Activated naive CD8-positive, alpha-beta T cell treated with anti-CD3 and anti-CD28 coated beads, Interleukin-2, amount 50 U/mL, for 16 hours (primary cell): ENCODE measurements at places on chromosomes 11 and 22.

DNA sequence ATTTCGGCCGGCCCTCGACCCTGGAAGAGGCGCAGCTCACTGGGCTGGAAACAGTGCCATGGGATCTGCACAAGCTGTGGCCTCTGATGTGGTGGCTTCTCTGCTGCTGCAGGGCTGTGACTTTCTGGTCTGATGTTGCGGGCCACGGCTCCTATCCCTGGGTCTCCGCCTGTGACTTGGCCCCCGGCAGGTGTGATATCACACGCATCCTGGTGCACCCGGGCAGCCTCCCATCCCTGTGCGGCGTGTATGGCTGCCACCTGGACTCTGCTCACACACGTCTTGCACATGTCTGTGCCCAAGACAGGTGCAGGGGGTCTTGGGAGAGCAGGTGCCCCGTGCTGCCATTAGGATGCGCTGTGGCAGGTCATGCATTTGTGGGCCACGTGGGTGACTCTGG lies 31.1 kb downstream of the GRAMD4 start:
- no peak for DNase-seq

DNA sequence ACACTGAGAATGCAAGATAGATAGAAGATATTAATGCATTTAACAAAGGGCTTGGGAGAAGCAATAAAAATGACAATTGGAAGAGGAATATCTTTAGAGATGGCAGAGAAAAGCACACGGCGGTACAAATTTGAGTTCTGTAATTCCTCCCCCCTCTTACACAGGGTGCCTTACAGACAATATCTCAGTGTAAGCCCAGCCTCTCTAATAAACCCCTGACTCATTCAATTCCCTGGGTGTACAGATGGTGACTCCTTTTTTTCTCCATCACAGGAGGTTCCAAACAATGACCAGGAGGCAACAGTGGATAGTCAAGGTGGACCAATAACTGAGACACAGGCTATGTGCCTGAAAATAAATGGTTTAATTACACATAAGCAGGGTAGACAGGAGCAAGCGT lies 598.6 kb downstream of the OPCML start:
- no peak for DNase-seq

DNA sequence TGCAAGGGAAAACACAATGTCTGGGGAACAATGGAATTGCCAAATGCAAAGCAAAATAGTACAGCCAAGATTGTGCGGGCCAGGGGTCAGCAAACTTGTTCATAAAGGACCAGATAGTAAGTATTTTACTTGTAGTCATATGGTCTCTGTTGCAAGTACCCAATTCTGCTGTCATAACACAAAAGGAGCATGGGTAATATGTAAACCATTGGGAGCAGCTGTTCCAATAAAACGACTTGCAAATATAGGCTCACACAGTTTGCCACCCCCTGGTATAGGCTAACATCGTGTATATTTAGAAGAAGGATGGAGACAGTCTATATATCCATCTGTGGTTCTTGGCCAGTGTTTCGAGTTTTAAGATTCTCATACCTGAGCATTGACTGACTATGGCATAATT lies 15.6 kb downstream of the SDHAF2 start:
- DNase-seq = no peak

GRCh38 chr11:14414470-14415461 lies 55.8 kb upstream of the RRAS2 start:
- DNase-seq = peak; percentile 57

GRCh38 chr22:43582394-43582793 lies 170.6 kb downstream of the MPPED1 start:
- no peak for DNase-seq

DNA sequence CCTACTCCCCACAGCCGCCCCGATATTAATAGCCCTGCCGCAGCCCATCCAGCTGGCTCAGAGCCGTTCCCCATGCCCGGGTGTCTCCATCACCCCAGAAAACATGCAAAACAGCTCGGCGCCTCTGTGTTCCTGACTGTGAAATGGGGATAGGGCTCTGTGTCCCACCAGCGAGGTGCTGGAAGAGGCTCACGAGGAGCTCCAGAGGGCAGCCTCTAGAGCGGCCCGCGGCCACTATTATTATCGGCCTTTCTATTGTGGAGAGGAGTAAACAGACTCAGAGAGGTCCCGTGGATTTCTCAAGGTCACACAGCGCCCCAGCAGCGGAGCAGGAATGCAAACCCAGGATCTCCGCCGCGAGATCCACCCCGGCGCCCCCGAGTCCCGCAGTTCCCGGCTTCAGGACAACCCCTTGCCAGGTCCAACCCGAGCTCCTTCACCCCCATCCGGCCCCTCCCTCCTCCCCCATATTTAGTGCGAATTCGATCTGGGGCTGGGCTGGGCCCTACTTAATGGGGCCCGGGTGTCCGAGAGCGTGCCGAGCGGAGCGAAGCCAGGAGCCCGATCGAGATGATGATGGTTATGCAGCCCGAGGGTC lies at the start of gene ACTN3:
TSS of gene ACTN3 (plus strand) at position 536 of the 598 bp plus-strand sequence. CDS start at position 571, 35 bp downstream.
- DNase-seq = no peak

DNA sequence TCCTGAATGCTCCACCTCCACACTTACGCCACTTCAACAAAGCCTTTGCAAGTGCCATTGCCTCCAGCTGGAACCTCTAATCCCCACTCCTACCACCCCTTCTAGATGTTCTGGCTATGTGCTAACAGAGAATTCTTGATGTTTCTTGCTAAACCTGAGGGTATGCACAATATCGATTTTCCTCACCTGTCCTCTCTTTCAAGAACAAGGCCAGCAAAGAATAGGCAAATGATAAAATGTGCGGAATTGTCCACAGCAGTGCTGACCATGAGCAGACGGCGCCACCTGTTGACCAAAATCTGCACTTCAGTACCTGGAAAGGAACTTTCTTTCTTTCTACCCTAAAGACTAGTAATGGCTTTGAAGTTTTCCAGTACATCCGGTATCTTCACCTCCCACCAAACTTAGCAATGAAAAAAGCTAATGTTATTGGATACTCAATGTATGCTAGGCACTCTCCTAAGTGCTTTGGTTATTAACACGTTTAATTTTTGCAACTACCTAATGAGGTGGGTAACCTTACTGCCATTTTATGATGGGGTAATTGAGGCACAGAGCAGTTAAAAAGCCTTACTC lies 3.4 kb downstream of the TIMM10 start:
- peak; percentile 34 for DNase-seq

DNA sequence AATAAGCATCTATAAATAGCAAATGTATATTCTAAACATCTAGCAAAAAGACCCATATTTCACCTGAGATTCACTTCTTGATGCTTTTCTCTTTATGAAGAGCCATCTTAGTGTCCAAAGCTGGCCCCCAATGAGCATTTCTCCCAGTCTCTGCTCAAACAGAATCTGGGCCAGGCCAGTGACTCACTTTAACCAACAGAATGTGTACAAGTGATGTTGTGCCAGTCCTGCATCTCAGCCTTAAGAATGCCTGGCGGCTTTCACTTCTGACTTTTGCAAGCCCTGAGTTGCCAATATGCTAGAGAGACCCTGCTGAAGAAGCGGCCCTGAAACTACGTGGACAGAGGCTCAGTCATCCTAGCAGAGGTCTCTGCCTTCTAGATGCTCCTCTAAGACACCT lies 6.9 kb upstream of the COPB1 start:
- no peak for DNase-seq

DNA sequence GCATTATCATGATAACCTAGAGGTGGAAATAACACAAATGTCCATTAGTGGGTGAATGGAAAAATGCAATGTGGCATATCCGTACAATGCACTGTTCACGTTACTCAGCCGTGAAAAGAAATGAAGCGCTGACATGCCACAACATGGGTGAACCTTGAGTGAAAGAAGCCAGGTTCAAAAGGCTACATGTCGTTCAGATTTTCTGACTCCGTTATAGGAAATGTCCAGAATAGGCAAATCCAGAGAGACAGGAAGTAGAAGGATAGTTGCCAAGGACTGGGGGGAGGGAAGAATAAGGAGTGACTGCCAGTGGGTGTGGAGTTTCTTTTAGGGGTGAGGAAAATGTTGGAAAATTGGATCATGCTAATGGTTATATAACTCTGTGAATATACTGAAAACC lies 133.8 kb downstream of the ATXN10 start:
- no peak for DNase-seq

GRCh38 chr11:107669893-107670601 lies 41.8 kb downstream of the SLN start:
- DNase-seq = no peak

DNA sequence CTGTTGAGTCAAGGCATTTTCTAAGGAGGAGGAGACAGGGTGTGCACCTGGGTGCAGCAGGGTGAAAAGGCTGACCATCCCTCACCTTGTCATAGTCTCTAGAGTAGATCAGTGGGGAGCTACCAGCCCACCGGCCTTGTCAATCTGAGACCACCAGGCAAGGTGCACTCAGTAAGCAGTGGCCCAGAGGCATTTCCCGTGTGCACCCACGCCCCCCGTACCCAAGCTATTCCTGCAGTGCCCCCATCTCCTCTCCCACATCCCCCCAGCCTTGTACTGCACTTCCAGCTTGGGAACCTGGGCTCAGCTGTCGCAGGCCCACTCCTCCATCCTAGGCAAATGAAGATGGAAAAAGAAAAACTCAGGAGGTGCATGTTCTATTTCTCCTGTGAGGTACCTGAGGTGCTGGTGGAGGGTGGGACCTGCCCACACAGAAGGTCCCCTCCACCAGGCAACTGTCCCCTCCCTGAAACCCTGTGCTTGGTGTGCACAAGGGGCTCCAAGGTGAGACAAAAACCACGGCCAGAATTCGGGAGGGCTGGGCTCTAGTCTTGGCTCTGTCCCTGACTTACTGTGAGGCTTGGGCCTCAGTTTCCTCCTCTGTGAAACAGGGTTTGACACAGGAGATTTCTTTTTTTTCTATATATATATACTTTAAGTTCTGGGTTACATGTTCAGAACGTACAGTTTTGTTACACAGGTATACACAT lies 8.4 kb downstream of the P2RY2 start:
- DNase-seq = no peak

DNA sequence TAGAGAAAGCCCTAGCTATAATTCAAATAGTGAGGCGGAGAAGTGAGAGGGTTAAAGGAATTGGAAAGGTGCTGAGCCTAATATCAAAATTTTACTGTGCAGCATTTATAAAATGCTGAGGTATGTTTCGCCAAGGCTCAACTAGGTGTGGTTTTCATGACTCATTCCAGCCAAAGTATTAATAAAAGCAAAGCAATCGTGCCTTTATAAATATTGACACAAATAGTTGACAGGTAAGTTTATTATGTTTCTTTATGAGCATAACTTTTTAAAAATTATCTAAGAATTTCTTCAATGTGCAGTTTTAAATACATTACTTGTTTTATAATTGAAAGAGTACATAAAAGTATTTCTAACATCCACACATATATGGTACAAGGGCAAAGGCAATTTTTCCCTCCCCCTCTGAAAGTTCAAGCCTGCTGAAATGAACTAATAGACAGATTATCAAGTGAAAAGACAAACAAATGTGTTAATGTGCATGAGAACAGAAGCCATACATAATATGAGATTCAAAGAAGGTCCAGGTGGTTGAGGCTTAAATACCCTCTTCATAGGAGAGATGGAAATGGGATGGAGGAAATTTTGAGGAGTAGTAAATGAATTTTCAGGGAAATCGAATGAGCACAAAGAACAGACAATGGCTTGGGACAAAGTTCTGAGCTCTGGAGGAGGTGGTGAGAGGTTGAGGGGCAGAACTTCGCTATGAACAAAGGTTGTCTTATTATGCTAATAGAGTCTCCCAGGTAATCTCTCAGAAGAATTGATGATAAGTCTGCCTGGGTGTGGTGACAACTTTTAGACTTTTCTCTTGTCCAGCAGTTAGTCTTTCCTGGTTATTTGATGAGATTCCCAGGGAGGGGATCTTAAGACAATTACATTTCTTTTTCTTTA lies 326.5 kb downstream of the BUD13 start:
- no peak for DNase-seq

GRCh38 chr11:87804176-87804575 lies 371.1 kb downstream of the RAB38 start:
- no peak for DNase-seq

GRCh38 chr11:45024316-45024715 lies 73.6 kb upstream of the TP53I11 start:
- DNase-seq = no peak

DNA sequence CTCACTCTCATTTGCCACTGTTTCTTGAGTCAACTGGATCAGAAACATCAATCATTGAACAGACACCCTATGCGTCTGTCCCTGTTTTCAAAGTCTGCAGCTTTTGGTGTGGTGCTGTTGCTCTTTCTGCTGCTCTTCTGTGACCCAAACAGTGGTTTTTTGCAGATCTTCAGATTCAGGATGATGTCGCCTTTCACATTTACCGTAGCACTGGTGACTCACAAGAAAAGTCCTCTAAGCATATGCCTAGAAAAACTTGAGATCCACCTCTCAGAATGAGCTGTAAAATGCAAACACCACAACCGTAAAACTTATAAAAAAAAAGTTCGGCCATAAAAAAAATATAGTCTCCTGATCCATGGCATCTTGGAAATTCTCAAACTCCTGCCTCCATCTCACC lies 400.4 kb downstream of the NTM start:
- DNase-seq = no peak

- DNase-seq = no peak
Observed at GRCh38 chr11:28951191-28951590, 843.0 kb downstream of the METTL15 start.

DNA sequence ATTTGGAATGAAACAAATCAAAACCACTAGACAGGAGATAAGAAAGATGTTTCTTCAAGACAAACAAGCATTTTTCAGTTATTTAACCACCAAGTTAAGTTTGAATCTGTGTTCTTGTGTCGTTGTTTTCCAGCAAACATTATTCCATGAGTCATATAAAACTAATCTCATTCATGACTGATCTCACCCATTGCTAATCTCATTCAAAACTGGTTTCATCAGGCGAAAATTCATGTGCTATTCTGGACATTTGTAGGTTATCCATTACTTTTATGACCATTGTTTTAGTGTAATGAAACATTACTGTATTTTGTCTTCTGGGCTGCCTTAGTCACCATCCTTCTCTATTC lies 221.8 kb downstream of the DDX10 start:
- no peak for DNase-seq

- DNase-seq = no peak
Observed at GRCh38 chr11:109088086-109088485, 333.9 kb upstream of the C11orf87 start.
